Stimulated activated CD4-positive, alpha-beta T cell treated with anti-CD3 and anti-CD28 coated beads, TNF-alpha, amount 100 ng/mL, for 1 hour (primary cell): ENCODE measurements at places on chromosomes 3 and 15.

DNA sequence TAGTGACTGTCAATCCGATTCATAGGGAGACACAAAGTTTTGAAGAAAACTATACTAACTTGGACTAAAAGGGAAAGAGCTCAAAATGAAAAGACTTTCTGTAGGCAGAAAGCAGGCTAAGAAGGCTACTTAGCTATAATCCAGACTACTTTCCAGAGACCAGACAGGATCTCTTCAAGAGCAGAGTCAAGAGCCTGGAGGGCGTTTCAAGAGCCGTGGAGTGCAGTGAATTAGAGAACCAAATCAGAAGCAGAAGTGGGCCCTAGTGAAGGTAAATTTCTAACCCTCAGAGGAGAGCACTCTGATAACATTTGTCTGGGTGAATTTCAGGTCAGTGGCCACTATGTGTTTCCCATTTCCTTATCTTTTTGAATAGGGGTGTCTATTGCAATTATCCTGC, 76.4 kb downstream of the CGGBP1 start:
- DNase-seq: no peak

- DNase-seq: no peak
Observed at GRCh38 chr15:57198131-57198530, 178.2 kb upstream of the CGNL1 start.

- no peak for DNase-seq
Observed at GRCh38 chr3:193124861-193125260, 116.2 kb upstream of the PLAAT1 start.

GRCh38 chr3:159819676-159820075, 169.0 kb upstream of the IL12A start:
- DNase-seq: no peak
